ENCODE measurements at places on chromosomes 5 and 9.

- DNase-seq: no peak
These were observed 46.4 kb upstream of the SH3GL2 start for GRCh38 chr9:17532461-17532860.

DNA sequence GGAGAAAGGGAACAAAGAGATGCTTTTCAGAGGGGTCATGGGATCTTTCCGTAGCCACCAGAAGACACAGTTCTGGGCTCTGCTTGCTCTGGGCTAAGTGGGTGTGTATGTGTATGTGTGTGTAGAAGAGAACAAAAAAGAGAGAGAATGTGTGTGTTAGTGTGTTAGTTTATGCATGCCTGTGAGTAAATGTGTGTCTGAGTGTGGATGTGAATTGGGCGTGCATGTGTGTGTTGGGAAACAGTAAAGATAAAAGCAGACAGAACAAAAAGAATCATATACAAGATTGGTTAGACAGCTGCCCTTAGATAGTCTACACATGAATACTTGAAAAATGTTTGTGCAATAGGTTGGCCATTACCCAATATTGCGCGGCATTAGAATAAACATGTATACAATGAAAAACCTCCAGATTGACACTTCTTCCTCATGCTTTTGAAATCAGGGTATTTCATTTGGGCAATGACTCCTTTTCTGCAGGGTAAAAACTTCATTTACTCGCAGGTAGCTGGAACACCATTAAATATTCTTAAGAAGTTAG lies 36.5 kb upstream of the HSPA9 start:
- DNase-seq: no peak

GRCh38 chr5:126253406-126253805 lies 169.8 kb upstream of the GRAMD2B start:
- DNase-seq: no peak

- DNase-seq: no peak
These were observed 116.9 kb downstream of the NPR3 start for GRCh38 chr5:32827981-32828380.

DNA sequence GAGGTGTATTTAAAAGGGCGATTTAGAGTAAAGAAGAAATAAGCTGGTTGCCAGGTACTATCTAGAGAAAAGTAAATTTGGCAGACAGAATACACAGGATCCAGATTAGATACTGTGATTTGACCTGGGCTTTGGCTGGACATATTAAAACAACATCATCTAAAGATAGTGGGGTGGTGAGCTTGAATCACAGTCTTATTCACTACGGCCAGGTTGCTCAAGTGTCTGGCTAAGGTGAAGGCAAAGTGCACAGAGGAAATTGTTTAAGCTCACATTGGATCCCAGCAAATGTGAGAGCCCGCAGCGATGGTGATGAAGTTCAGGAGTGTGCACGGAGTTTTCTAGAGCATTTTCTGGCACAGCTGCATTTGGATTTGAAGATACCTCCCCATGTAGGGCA lies 398.2 kb upstream of the MEF2C start:
- DNase-seq: no peak

All from stimulated activated CD8-positive, alpha-beta memory T cell treated with anti-CD3 and anti-CD28 coated beads, Interleukin-15, amount 100 ng/mL, for 4 hours (primary cell).